Activated T-cell treated with anti-CD3 and anti-CD28 coated beads for 48 hours (primary cell): ENCODE measurements at places on chromosomes 1 and 21.

DNA sequence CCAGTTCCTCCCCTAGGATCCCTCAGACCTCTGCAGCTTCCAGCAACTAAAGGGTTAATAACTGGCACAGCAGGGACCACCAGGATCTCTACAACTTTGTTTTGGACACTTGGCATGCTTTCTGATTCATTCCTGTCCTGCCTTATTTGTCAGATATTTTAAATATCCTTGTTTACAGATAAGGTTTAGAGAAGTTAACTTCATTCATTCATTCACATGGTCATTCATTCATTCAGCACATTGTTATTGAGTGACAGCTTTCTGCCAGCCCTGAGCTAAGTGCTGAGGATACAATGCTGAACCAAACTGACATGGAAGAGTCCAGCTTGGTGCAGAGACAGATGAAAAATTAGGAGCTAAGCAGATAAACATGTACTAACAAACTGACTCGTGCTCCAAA is 8.8 kb upstream of the PHC2 start:
- DNase-seq, result no peak

DNA sequence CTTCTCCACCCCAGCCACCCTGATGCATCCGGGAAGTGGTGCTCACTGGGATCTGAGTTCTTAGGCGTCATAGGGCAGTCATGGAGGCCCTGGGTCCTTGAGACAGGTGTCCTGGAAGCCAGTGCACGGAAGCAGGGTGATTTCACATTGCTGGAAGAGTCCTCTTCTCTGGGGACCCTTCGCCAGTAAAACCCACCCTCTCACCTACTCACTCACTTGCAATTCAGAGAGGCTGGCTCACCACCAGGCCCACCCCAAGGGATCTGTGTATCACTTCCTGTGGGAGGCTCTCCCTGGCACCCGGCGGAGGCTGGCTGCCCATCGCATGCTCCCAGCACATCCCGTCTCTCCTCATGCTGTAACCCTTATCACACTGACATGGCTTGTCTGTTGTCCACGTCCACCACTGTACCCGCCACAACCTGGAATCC is 40.2 kb upstream of the EPS8L3 start:
- no peak for DNase-seq

DNA sequence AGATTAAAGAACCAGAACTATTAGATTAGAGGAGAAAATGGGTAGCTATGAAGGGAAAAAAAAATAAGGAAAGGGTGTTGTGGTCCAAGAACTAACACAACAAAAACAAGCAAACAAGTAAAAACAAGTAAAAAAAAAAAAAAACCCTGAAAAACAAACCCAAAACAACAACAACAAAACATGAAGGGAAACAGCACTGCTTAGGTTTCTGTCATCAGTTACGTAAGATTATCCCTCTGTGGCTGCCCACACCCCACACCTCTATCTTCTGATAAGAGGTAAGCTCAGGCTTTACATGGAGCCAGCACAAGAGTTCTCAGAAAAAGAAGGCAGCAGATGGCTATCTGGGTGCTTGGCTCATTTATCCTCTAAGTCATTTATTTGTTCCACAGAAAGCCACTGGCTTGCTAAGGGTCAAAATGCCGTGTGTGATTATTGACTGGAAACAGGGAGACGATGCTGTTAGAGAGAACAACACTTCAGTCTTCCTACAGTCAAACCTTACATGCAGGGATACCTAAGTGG is 57.5 kb downstream of the KIAA0319L start:
- no peak for DNase-seq

- peak; percentile 91 for DNase-seq
Observed at GRCh38 chr1:153658400-153659174, at the start of gene SNAPIN. SNAPIN (plus strand) TSS chr1:153658703; CDS start chr1:153658744, 41 bp downstream.

- no peak for DNase-seq
Observed at GRCh38 chr21:29264721-29265120, 34.0 kb upstream of the BACH1 start.

DNA sequence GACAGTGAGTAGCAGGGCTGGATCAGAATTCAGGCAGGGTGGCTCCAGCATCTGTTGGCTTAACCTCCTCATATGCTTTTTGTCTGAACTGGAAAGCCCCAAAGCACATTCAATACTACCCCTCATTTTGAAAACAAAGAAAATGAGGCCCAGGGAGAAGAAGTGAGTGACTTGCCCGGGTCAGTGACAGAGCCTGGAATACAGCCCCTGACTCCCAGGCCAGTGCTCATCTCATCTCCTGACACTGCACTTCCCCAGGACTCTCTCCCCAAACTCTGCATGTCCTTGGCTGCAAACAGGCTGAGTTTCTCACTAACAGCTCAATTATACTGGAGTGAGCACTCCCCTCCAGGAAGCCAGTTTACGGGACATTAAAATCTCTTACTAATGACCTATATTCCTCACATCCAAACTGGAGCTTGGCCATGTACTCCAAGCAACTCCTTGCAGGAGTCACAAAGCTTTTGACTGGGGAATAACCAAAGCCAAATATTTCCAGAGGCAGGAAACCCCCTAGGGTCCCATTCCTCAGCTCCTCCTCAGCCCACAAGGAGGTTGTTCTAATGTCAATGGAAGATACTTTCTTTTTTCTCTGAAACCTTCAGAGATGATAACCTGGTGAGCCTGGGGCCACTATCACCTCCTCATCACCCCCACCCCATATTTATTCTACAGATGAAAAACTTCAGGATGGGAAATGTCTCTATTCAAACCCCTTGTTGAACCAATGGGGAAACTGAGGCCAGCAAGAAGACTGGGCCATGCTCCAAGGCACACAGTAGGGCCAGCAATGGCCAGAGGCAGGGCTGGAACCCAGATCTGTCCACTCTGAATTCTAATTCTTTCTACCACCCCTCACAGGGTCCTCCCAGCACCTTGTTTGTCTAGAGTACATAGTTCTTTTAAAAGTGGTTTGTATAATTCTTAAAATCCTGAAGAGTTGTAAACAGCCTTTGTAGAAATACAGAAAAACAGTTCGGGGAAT is 127.0 kb downstream of the PLPP3 start:
- DNase-seq, result no peak

GRCh38 chr1:36093929-36094328 is 5.2 kb downstream of the ADPRS start:
- DNase-seq, result no peak

DNA sequence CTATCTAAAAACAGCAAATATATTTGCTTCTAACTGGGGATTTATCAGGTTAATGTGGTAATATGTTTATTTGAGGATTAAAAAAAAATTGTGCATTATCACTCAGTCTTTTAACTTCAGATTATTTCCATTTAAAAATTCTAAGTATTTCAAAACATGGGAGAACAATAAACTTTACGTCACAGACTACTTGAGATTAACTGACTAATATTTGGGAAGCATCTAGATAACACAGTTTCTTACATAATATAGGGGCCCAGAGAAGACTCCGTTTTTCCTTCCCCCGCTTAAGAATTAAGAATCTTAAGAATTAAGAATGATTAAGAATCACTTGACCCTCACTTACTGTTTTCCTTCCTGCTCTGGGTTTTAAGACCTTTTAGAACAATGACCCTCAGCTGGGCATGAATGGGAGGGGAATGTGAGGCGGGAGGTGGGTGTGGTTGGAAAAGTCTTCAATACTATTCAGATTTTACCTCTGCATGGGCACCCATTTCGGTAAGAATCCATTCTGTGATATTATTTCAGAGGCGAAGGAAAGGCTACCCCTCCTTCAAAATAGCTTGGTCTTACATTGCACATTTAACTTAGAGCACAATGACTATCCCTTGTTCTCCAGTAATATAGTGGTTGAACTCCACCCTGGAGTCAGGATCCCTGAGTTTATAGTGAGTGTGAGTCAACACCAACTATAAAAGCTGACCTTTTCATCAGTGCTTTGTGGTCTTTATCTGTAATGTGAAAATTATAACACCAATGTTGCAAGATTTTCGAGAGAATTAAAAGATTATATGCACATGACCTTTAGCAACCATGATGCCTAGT is 821.3 kb downstream of the USP25 start:
- DNase-seq, result no peak

DNA sequence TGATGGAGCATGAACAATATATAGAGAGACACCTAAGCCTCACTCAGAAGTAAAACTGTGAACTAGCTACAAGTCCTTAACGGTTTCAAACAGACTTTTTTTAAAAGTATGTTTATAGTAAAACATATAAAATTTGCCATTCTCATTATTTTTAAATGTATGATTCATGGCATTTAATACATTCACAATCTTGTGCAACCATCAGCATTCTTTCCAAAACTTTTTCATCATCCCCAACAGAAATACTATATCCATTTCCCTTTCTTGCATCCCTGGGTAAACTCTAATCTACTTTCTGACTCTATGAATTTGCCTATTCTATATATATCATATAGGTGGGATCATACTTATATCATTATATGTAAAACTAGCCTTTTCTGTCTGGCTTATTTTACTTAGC is 25.5 kb downstream of the EVI5 start:
- DNase-seq, result no peak

GRCh38 chr1:26829184-26829911 is 2.9 kb downstream of the ZDHHC18 start:
- DNase-seq, result no peak

DNA sequence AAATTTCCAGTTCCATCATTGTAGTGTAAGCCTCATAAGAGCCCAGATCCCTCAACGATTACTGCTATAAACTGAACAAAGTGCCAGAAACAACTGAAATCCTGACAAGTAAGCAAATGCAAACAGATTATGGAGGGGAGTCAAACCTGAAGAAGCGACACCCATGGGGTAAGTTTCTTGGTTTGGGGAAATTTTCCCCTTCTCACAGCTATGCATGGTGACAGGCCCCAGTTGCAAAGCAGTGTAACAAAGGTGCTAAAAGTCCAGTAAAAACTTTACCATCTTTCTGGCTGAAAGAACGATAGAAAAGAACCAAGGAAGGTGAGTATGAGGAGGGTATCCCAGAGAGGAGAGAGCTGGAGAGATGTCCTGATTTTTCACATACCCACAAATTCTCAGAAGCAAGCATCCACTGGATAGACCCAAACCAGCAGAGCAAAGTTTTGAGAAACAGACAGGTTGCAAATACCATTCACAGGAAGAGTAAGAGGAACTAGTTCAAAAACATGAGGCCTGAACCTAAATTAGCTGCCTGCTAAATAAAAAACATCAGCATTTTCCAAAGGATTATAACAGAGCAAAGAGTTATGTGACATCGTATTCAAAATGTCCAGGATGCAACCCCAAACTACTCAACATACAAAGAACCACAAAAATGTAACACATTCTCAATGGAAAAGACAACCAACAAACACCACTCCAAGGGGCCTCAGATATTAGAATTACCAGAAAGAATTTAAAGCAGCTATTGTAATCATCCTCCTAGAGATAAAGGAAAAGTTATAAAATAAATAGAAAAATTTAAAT is 14.5 kb downstream of the SCYL3 start:
- DNase-seq, result no peak

DNA sequence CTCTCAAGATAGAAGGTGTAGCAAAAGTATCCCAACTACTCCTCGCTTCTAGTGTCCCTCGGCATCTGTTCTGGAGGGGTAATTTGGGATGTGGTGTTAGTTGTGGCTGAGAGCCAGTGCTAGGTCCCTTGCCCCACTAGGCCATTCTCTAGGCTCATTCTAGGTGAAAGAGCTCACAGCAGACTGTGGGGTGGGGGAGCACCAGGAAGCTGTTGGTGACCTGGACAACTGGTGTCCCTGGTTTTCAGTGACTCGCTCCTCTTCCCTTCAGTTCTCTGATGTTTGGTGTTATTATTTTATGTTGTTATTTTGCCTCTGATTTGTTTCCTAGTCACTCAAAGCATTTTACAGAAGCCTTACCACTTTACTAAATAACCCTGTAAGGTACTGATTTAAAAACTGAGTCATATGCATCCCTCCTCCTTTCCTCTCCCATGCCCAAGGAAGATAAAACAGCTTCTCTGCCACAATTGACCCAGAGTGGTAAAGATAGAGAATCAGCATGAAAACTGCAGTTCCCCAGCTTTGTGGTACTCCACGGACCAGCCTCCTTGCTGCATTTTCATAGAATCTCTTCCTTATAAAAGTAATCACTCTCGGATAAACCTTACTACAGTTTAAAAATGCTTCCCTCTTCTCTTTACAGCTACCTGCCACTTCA is 14.1 kb downstream of the DYRK3 start:
- no peak for DNase-seq
